ENCODE measurements at places on chromosomes 1 and 21.
A peak's percentile ranks its signal among the peaks of the same experiment; 100 is the strongest.

DNA sequence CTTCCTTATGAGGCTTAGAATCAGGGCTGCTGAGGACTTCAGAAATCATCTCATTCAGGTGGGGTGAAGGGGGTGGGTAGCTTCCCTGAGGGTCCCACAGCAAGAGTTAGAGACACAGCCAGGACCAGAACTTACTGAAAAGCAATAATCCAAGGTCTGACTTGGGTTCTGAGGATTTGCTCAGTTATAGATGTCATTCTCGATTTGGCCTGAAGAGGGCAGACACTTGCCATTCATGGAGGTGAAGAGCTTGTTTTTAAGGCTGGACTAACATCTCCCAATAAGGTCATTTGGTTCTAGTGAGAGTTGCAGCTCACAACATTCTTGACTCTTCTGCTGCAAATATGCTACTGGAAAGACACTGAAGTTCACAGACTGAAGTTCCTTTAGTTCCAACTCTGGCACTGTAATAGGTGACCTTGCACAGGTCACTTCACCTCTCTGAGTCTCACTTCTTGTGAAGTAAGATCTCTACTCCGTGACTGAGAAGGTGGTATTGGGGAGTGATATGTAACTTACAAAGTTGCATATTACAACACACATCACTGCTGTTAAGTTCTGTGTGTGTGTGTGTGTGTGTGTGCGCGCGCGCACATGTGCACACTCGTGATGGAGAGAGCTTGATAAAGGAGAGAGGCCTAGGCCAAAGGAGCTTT lies 69.8 kb upstream of the DIRAS3 start:
- peak; percentile 30 for DNase-seq

DNA sequence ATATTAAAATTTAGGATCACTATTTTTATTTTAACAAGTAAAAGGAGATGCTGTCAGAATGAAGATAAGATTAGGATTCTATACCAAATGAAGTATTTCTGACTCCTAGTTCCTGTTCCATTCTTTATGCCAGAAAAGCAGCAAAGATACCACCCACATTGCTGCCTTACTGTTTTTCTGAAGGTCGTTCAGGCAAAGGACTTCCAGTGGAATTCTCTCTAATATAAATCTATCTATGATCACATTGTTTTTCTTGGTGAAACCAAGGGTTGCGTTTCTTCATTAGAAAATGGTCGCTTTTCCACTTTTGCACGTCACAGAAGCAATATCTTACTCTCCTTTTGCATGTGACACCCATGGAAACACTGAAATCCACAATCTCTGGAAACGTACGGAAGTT lies 594.8 kb upstream of the ADGRL2 start:
- DNase-seq = no peak

- DNase-seq = no peak
Measured at GRCh38 chr1:9808459-9808858, 15.3 kb downstream of the CLSTN1 start.

- no peak for DNase-seq
Measured at GRCh38 chr1:27949027-27949426, 10.7 kb upstream of the XKR8 start.

GRCh38 chr1:201023517-201023902 lies at the start of gene KIF21B:
Gene KIF21B, minus strand, starts transcription at chr1:201023714. Its CDS starts 331 bp downstream, at chr1:201023383.
- peak; percentile 87 for DNase-seq

DNA sequence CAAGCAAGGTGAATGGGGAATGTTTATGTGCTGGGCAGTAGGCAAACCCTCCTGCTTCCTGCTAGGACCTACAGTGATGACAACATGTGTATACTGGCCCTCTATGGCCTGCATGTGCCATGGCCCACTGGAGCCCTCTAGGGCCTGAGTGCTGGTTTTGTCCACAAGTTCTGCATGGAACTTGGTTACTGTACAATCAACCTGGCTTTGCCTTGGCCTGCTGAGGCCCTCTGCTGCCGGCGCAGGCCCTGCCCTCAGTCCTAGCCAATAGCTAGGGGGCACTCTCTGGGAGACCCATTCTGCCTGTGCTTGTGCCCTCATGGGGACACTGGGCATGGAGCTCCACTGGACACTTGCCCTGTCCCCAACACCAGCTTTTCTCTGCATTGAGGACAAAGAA lies 138.6 kb upstream of the NGF start:
- no peak for DNase-seq

DNA sequence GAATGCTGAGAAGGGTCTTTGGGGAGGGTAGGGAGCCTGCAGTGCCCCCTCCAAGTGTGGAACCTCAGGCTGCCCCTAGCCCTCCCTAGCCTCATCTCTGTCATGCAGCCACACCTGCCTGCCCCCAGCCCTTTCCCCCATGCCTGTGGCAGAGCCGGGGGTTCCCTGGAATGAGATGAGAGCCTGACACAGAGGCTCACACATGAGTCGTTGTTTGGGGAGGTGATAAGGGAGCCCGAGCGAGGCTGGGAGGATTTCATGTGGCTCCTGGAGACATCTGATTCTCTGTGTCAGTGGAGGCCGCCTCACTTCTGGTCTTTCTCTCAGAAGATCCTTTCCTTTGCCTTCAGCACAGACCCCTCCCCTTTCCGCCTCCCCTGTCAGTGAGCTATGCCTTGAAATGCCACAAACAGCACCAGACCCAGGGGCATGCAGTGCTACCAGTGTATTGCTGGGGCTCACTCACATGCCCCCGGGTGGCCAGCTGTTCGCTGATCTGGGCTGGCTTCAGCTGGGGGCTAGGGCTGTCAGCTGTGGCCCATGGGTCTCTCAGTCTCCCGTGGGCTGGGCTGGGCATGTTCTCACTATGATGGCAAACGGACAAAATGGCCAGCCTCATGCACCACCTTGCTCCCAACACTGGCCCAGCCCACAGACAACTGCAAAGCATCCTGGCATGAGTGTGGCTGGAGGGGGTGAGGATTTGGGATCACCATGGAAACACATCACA lies 102.6 kb downstream of the AJAP1 start:
- no peak for DNase-seq

- no peak for DNase-seq
Measured at GRCh38 chr1:45644661-45645060, 20.8 kb upstream of the CCDC17 start.

- no peak for DNase-seq
Measured at GRCh38 chr1:161747801-161748200, 1.8 kb upstream of the DUSP12 start.

DNA sequence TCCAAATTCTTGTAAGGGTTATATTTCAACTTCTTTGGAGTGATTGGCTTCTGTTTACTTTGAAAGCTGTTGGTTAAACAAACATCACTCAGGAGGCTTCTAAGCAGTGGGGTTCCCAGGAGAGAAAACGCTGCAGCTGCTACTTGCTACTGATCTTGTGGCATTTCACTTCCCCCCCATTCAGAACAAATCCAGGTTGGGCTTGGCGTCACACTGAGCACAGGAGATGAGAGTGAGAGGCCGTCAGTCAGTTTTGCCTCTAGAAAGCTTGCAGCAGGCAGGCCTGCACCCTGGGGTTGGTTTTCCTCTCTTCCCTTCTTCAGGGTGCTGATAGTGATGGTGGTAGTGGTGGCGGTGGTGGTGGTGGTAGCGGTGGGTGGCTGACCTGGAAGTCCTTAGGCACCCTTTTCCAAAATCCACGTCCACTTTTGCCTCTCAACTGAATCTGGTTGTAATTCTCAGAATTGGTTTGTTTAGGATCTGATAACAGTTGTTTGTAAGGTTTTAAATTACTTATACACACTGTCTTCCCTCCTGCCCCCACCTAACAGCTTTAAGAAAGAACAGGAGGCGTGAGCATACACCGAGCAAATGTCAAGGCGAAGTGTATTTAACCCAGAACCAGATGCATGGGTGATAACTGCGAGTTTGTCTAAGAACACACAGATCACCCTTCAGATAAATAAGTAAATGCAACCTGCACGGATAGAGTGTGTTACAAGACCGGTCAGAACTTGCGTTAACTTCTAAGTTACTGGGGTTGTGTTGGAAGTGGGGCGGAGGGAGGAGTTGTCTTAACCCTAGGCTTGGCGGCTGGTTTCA lies 3.2 kb upstream of the PROX1 start:
- DNase-seq = no peak

GRCh38 chr1:48757363-48757762 lies 19.3 kb downstream of the BEND5 start:
- no peak for DNase-seq

- DNase-seq = no peak
Measured at GRCh38 chr1:86436041-86436440, 12.1 kb downstream of the CLCA2 start.

GRCh38 chr1:228075801-228076271 lies 6.7 kb upstream of the ARF1 start:
- DNase-seq = no peak

GRCh38 chr1:113760102-113761080 lies 1.1 kb upstream of the PHTF1 start:
- no peak for DNase-seq

GRCh38 chr1:203519896-203520295 lies 25.9 kb downstream of the OPTC start:
- DNase-seq = no peak

DNA sequence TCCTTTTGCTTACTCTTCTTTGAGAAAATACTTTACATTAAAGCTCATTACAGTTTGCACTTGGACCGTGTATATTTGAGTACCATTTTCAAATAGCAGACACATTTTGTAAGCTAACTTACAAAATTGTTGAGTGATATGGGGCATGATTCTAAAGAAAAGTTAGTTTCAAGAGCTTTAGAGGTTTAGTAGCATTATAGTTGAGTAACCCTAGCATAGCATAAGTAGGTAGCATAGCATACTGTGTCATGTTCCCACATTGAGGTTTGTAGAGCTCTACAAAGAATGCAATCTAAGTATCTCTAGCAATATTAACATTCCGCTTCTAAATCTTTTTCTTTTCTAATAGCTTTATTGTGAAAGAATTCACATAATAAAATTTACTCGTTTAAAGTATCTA lies 92.0 kb downstream of the ITSN1 start:
- no peak for DNase-seq

- DNase-seq = no peak
Measured at GRCh38 chr21:44785620-44786335, 15.8 kb downstream of the UBE2G2 start.

DNA sequence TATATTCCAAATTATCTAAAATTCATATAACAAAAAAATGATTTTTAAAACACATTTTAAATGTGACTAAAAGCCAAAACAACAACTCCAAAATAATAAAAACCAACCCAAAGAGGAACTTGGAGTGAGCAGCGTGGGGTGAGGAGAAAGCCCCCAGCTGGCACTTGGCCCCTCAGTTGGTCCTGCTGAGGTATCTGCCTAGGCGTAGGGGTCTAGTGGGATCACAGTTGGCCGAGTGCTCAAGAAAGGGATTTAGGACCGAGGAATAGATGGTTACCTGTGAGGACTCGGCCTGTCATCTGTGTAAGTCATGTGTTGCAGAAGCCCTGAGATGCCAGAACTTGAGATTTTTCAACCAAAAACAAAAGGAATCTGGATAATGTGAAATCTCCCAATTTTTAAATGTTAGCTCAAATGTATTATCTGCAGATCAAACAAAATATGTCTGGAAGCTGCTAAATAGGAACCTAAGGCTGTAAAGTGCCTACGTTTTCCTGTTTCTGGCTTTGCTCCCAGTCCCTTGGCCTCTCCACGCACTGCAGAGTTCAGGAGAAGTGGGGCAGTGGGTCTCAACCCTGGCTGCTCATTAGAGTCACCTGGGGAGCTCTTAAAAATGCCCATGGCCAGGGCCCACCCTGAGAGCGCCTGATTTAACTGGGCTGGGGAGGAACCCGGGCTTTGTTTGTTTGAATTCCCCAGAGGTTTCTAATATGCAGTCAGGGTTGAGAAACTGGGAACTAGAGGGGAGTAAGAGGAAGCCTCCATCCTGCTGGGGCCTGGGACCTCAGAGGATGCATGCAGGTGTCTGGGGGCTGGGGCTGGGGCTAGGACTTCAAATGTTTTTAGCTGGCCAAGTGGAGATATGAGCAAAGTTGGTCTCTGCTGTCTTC lies 38.5 kb upstream of the LDLRAP1 start:
- no peak for DNase-seq

GRCh38 chr1:179230251-179230650 lies 774 bp upstream of the ABL2 start:
- DNase-seq = no peak

GRCh38 chr1:175540896-175541645 lies 202.3 kb downstream of the TNR start:
- no peak for DNase-seq

DNA sequence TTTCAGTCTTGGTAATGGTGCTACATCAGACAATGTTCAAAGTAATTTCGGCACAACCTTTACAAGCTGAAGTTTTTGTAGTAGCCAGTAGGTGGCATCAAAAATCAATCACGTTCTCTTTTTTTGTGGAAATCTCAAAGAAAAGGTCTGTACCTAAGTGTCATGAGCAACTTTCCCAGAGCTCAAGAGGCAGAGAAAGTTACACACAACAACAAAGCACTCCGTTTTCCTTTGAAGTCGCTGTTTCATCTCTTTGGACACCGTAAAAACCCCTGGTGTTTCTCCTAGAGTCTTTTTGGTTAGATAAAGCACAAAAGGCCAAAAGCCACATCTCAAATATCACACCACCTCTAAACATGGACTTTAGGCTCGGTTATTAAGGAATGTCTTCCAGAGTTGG lies 131.6 kb downstream of the LHX8 start:
- DNase-seq = peak; percentile 15

GRCh38 chr1:114979278-114979891 lies 50.2 kb upstream of the TSHB start:
- DNase-seq = peak; percentile 70

DNA sequence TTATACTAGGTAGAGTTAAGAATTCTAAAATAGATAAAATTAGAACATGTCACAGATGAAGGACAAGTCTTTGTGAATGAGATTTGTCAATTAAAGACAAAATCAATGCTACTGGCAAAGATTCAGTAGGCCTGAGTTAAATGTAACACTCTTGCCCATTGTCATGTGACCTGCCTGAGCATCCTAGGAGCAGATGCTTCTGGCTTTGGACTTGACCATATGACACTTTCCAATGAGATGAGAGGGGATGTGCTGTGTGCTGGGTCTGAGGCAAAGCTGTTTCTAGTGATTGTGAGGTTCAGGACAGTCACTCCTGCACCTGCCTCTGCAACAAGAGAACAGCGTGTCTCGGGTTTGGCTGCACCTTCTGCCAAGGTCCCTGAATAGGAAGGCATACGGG lies 144.9 kb downstream of the HIVEP3 start:
- DNase-seq = no peak

DNA sequence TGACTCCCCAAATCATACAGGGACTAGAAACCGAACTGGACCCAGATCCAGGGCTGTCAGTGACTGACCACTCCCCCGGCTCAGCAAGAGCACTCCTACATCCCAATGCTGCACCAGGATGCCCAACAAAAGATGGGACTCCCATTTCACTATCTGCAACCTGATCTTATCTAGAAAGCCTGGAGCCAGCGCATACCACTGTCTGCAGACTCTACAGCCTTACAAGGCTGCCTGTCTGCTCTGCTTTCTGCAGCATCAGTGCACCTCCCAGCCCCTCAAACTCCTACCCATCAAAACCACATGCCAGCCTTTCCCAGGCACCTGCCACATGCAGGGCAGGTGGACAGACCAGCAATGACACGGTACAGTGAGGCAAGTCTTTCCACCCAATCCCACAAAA lies 52.2 kb downstream of the SSBP3 start:
- DNase-seq = no peak

GRCh38 chr1:27634985-27635367 lies at the start of gene FGR:
Gene FGR, minus strand, starts transcription at chr1:27635185. Its CDS starts 11,269 bp downstream, at chr1:27623916.
- no peak for DNase-seq

- no peak for DNase-seq
Measured at GRCh38 chr1:199082778-199083389, 444.0 kb downstream of the PTPRC start.

Measured in CD4-positive, alpha-beta T cell treated with Interleukin-4 for 4 hours (primary cell).